MG63 (cell line): ENCODE measurements at places on chromosomes 1 and 21. TPM values are rescaled to one million over a fixed set of nuclear protein-coding genes. Genes with fewer than 3 reads are reported as not detected.

DNA sequence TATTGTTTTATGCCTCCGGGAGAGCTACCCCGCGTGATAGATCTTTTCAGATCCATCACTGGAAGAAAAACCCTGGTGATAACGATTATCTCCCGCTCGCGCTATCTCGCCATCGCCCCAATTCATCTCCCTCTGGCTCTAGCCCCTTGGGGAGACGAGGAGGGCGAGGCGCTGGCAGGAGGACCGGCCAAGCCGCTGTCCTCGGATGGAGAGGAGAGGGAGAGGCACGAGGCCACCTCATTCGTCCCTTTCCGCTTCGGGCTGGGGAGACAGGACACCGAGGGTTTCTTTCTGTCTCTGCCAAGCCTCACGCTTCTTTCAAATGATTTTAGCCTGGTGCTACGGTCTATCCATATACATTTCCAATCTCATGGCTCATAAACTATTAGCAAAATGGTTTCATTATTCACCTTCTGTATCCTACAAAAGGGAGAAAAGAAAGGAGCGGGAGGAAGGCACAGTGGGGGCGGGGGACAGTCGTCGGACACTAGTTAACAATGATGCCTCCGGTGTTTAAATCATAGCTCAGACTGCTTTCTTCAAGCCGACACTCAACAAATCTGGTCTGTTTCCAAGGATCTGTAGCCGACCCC is 415.0 kb upstream of the ESRRG start:
- DNase-seq = no peak

DNA sequence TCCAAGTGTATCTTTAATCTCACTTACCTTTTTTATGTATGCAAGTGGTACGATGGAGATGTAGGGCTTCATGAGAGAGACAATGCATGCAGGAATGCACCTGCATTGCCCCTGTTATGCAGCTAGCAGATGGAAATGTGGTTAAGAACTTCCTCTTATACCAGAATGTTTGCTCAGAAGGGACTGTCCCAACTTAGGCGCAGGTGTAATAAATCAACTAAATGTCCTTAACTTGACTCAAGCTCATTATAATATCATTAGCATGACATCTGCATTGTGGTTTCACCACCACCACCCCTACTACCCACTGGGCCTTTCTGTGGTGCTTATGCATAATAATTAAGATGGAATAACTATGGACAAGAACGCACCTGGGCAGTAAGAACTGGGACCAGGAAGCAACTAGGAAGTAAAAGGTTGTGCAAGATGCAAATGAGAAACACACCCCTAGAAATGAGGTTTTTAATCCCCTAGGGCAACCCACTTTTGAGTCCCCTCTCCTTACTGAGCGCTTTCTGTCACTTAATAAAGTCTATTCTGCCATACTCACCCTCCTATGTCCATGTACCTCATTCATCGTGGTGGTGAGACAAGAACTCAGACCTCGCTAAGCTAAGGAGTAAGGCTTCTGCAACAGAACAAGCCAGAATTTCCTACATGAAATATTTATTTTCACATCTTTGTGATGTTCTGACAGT is 1103.3 kb upstream of the B3GALT2 start:
- no peak for DNase-seq

GRCh38 chr1:155893389-155894142 is 17.6 kb downstream of the RIT1 start:
- DNase-seq = peak; percentile 77

DNA sequence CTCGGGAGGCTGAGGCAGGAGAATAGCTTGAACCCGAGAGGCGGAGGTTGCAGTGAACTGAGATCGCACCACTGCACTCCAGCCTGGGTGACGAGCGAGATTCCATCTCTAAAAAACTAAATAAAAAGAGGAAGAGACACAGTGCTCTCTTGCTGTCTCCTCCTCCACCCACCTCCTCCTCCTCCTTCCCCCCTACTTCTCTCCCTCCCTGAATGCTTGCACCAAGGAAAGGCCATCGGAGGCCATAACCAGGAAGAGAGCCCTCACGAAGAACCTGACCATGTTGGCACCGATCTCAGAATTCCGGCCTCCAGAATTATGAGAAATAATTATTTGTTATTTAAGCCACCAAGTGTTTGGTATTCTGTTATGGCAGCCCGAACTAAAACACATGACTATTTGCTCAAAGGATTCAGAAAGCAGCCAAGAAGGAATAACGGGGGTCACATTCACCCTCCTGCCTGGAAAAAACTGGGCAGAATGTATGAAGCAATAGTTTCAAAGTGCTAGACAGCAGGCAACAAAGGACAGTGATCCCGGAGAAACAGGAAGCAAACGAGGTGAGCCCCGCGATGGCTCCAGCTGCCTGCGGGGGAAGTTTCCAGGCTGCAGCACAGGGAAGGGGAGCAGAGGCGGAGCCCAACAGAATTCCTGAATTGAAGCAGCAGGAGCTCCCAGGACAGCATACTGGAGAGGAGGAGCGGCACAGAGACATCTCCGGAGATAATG is 35.8 kb downstream of the LDLRAD1 start:
- DNase-seq = peak; percentile 26

DNA sequence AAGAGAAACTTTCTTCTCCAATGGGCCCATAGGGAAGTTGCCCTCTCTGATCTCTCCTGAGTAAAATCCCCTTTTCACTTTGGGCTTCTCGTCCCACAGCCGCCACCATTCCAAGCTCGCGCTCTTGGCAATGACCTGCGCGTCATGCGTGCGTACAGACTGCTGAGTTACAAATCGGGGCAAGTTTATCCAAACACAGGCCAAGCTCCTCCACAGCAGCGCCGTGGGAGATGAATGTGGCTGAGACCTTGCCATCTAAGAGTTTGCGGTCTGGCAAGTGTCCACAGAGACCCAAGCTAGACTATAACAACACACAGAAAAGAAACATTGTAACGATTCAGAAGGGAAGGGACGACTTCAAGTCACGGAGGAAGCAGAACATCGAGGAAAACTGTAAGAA is 116.3 kb upstream of the SOD1 start:
- DNase-seq = peak; percentile 77

DNA sequence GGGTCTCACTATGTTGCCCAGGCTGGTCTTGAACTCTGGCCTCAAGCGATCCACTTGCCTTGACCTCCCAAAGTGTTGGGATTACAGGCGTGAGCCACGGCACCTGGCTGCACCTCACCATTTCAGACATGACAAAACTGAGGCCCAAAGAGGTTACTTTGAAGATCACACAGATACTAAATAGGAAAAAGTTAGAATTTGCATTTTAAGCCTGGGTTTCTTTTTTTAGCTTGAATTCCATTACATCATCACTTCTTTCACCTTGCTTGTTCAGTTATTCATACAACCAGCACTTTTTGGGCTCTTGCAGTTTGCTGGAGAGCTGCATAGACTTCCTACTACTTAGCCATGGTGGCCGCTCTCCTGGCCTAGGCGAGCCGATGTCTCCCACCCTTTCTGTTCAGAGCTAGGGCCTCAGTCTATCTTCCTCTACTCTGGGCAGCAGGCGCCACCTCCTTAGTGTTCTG is 16.3 kb upstream of the CD2 start:
- no peak for DNase-seq

GRCh38 chr1:193785850-193786420 is 599.5 kb upstream of the B3GALT2 start:
- no peak for DNase-seq

DNA sequence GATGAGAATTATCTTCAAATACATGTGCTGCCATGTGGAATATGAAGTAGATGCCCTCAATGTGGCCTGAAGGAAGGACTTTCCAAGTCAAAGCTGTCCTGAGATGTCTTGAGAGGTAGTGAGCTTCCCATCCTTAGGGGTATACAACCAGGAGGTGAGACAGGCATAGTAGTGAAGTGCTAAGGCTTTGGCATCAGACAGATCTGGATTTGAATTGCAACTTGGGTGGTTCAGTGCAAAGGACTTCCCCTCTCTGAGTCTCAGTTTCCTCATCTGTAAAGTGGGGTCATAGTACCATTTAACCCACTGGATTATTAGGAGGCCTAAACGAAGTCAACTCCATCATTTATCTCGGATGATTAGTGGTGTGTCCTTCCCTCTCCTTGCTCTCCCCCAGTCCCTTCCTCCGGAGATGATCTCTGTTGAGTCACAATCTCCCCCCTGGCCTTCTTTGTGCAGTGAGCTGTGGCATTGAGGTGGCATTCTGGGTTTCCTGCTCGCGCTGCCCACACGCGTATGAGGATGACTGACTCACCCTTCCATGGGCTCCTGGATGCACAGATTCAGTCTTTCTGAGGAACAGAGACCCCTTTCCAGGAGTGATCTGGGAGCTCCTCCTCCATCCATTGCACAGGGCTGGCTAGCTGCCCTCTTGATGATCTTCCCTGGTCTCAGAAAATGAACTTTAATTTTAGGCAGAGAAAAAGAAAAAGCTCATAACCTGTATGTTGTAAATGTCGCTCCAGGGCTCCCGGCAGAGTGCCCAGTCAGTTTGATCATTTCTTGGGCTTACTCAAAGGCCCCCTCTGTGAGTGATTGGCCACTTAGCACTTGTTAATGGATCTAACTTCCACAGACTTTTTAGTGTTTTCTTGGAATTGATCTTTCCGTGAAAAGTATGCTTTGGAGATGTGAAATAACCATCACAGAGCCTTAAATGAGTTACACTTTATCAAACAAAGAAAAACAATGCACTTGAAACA is 354.6 kb downstream of the PTPRU start:
- DNase-seq = peak; percentile 69

- DNase-seq = no peak
These were observed 130.5 kb downstream of the DISC1 start for GRCh38 chr1:231757101-231757404.

DNA sequence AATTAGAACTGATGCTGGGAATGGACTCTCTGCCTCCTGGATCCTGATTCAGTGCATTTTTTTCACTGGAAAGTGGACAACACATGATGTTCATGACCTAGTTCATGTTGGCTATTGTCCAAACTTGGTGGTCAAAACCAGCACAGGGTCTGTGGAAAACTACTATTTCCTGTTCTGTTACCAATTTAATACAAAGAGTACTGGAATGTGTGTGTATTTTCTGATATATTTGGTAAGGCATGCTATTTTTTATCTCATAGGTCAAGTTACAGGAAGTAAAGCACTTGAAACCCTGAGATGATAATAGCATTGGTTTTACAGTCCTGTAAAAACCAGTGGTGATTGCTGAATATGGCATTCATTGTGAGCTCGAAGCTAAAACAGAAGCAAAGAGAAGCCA is 89.9 kb downstream of the SGIP1 start:
- DNase-seq = no peak

DNA sequence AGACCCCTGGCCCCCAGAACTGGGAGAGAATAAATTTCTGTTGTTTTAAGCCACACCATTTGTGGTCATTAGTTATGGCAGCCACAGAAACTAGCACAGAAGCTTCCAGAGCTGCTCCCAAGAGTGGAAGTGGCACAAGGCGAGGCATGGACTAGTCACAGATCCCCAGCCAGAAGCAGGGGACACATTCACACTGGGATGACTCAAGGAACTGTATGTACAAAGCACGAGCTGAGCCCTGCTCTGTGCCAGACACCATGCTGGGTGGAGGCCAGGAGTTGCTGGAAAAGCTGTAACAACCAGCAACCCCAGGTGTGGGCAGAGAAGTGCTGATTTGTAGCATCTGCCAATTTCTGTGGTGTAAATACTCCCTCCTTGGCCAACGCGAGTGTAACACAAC is 55.6 kb downstream of the TCP10L start:
- DNase-seq = no peak

DNA sequence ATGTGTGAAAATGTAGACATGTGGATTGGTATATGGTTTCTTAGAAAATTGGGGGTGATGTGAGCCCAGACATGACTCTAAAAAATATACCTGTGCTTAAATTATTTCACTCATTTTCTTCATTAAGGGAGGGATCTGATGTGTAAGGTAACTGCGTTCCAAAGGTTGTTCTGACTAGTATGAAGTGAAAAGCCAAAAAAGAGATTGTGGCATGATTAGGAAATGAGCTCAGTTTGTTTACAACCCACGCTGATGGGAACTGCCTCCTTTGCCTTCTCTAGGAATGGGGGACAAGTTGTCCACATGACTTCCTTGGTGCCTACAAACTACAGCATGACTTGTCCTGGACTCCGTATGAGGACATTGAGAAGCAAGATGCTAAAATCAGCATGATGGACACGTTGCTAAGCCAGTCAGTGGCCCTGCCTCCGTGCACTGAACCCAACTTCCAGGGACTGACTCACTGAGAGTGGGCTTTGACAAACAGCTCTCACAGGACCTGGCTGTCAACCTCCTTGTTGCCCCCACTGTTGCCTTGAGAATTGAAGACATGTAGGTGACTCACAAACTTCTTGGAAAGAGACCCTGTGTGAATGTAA is 8.0 kb downstream of the C1orf50 start:
- no peak for DNase-seq

The PTGFRN gene
- total RNA-seq = 35.6 and 56.6 TPM in 2 replicates
